Stimulated activated CD4-positive, alpha-beta T cell treated with anti-CD3 and anti-CD28 coated beads, Interleukin-4, amount 100 ng/mL, for 24 hours (primary cell): ENCODE measurements at places on chromosomes 6 and 20.

DNA sequence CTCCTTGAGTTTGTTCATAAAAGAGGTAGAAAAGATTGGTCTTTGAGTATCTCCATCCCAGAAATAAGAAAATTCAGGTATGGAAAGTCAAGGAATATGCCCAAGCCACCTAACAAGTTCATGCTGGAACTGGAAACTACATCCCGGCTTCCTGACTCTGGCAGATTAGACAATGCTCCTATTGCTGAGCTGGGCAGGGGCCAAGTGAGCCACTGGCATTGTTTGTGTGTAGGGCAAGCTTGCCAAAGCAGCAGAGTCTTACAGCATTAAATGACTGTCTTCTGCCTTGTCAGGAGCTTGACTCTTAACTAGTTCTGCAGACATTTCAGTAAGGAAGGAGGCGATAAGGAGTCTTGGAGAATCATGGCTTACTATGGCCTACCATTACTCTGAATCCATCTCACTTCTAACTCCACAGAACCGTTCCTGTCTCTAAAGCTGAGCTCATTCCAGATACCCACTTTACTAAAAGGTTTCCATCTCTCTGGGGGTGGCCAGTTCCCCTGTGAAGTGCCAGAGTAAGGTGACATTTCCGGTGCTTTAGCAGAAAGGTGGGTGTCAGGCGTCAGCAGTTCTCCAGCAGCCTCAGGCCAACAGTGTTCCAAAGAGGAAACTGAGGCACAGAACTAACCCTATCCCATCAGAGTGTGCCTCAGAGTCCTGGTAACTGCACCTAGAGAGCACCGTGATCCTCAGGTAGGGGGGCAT, 30.1 kb downstream of the PRDM1 start:
- no peak for DNase-seq

GRCh38 chr6:147345902-147346301, 141.7 kb downstream of the STXBP5 start:
- DNase-seq: no peak

DNA sequence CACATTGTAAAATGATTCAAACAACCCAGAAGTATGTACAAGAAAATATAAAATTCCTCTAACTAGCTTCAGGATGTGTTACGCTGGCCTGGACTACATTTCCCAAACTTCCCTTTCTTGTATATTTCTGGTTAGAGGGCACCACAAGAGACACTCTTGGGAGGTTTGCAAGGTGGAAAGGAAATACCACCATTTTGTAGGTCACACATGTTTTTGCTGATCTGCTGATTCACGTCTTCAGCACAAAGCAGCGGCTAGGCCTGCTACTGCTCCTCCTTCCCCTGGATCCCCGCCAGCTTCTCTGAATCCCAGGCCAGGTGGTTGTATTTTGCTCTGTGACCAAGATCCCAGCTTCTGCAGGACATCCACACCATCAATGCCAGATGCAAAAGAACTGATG, 104.2 kb downstream of the AGPAT4 start:
- DNase-seq: no peak

DNA sequence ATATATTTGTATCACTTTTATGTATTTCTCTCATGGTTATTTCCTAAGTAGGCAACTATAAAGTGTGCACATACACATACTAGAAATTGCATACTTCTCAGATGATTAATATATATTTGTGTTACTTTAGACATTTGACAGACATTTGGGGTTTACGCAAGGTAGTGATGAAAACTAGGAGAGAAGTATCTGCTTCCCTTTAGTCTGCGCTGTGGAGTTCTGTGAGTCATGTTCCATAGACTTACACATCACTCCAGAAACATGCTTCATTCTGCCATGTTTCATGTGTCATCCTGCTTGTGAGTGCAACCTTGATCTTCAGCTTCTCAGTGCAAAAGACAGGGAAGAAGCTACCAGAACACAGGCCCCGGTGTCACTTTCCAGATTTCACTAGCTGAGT, 200.7 kb upstream of the BMP2 start:
- no peak for DNase-seq

DNA sequence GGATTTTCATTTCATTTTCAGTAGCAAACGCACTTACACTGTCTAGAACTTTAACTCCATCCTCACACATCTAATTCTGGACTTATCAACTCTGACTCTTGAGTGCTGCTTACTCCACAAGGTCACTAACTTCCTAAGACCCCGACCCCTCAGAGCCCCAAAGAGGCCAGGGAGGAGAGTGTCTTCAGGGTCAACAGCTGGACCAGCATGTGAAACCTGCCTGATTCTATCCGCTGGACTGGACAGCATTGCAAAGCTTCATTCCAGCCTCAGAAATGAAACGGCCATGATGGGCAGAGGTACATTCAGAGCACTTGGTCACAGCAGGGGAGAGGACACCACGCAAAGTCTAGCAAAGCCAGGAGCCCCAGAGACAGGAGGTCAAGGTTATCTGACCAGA, 9.1 kb downstream of the RNASET2 start:
- DNase-seq: no peak

GRCh38 chr6:28462401-28462800, 19.1 kb upstream of the ZSCAN23 start:
- no peak for DNase-seq

DNA sequence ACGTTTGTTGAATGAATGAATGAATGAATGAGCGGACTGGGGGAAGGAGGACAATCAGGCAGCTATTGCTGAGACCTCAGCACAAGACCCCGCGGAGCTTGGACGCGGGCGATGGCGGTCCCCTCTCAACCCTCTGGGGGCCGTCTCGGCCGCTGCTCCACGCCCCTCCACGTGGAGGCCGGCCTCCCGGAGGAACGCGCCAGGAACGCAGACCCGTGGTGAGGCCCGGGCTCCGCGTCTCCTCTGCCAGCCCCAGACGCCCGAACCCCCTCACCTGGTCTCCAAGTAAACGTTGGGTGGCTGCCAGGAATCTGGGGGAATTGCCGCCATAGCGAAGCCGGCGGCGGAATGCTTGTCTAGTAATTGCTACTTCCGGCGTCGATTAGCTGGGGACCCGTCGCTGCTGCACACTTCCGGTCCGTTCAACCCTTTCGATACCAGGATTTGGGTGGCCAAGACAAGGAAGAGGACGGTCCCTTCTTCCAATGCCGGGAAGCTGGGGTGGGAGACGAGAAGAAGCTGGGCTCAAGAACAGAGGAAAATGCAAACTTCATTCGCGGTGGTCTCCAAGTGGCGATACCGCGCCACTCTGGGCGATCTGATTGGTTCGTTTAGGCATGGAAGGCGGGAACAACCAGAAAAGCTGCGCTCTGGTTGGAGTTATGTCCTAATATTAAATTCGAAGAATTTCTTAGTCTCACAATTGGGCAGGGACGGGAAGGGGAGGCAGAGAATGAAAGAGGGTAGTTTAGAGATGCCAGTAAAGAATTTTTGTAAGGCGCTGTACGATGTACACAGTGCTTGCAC, at the start of gene PPIL1:
TSS of gene PPIL1 (minus strand) at position 361 of the 807 bp plus-strand sequence. CDS start at position 330, 31 bp downstream.
- DNase-seq: peak; percentile 87

GRCh38 chr6:129954749-129955431, 63.5 kb upstream of the L3MBTL3 start:
- DNase-seq: no peak

- no peak for DNase-seq
Measured at GRCh38 chr6:155047523-155047922, 52.4 kb downstream of the TIAM2 start.

DNA sequence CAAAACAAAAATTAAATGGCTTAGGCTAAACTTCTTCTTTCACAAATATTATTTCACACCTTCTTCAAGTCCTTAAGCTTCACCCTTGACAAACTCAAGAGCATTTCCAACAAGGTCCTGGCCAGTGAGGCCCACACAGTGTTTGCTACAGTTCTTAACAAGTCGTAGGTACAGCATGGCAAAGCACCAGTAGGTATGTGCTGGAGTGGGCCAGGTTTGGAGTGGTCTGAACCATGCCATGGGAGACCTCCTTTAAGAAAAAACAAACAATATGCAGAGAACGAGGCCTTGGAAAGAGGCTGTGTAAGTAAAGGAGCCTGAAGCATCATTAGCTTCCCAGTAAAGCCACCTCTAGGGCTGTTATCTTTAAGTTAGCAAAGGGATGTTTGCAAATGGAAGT, 154.3 kb upstream of the SNX9 start:
- no peak for DNase-seq

- DNase-seq: no peak
Measured at GRCh38 chr6:132122176-132122575, 171.0 kb upstream of the CCN2 start.

- no peak for DNase-seq
Measured at GRCh38 chr20:58829531-58829941, 21.2 kb downstream of the GNAS-AS1 start.

GRCh38 chr20:49510562-49511122, 28.2 kb upstream of the KCNB1 start:
- DNase-seq: no peak

DNA sequence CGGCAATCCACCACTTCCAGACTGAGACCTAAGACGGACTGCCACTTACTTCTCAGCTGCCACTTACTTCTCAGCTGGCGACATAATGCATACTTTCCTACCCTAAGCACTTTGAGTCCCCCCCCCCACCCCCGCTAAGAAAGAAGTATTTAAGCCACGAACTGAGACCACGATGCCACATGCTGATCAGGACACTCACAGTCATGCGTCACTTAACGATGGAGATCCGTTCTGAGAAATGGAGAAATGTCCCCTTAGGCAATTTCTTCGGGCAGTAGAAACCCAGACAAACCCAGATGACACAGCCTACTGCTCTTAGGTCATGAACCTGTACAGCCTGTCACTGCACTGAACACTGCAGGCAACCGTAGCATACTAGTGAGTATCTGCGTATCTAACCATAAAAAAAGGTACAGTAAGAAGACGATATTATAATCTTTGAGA, 690 bp downstream of the IFNGR1 start:
- peak; percentile 36 for DNase-seq

- DNase-seq: no peak
Measured at GRCh38 chr20:17395729-17396128, 135.4 kb downstream of the BFSP1 start.

GRCh38 chr6:89027756-89028155, 52.8 kb upstream of the PNRC1 start:
- DNase-seq: no peak

GRCh38 chr20:41336711-41337492, 3.7 kb upstream of the LPIN3 start:
- DNase-seq: no peak

DNA sequence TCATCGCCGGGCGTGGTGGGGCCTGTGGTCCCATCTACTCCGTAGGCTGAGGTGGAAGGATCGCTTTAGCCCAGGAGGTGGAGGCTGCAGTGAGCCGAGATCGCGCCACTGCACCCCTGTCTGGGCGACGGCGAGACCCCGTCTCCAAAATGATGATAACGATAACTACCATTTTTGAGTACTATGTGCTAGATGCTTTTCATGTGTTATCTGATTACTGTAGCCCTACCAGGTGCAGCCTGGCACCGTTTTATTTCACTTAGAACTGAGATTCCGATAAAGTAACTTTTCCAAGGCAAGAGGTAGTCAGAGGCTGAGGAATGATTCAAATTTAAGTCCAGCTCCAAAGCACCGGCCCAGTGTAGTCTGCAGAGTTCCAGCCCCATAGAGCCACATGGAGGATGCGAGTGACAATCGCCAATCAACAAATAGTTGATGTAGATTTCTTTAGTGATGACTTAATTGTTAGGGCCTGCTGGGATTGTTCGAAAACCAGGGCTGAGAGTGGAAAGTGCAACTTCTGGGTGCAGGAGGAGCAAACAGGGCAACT, 727 bp downstream of the ERMARD start:
- peak; percentile 12 for DNase-seq

DNA sequence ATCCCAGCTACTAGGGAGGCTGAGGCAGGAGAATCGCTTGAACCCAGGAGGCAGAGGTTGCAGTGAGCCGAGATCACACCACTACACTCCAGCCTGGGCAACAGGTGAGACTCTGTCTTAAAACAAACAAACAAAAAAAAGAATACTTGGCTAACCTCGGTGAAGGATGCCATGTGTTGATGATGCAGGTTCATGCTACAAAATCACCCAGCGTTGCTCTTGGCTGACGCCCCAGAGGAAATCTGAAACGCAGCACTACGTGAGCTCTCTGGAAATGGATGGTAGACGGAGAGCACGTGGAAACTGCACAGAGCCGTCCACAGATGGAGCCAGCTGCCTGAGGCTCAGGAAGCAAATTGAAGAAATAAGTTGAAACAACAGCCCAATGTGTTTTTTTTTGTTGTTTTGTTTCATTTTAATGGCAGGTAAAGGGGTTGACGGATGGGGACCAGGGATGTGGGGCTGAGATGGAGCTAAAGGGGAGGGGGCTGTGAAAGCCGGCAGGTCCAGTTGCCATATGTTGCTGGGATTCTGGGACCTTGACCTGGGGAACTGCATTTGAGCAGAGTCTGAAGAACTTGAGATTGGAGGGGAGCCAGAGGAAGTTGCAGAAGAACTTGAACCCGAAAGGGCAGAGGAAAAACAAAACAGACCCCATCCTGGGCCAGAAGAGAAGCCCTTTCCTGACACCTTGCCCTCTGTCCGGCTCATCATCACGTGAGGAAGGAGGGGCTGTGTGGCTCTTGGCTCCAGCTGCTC, 12.8 kb upstream of the MANBAL start:
- no peak for DNase-seq

DNA sequence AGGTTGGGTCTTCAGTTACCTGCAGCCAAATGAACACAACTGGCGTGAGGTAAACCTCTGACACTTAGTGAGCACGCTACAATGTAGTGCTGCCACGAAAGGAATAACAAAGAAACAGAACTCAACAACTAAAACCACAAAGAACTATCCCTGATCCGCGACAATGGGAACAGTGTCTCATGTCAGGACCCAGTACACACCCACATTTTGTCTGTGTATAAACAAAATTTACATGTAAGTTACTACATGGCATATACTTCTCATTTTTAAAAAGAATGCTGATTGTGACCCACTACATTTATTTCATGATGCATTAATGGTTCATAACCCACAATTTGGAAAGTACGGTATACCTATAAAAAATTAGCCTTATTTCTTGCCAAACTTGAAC, 14.1 kb downstream of the FKBP1A start:
- DNase-seq: no peak

- no peak for DNase-seq
Measured at GRCh38 chr20:62392621-62393334, 5.9 kb downstream of the RPS21 start.

- DNase-seq: no peak
Measured at GRCh38 chr6:22631091-22631490, 61.7 kb downstream of the HDGFL1 start.
